ENCODE measurements at places on chromosomes 1 and 21. TPM values are rescaled to one million over a fixed set of nuclear protein-coding genes. Genes with fewer than 3 reads are reported as not detected.
A peak's percentile ranks its signal among the peaks of the same experiment; 100 is the strongest.

DNA sequence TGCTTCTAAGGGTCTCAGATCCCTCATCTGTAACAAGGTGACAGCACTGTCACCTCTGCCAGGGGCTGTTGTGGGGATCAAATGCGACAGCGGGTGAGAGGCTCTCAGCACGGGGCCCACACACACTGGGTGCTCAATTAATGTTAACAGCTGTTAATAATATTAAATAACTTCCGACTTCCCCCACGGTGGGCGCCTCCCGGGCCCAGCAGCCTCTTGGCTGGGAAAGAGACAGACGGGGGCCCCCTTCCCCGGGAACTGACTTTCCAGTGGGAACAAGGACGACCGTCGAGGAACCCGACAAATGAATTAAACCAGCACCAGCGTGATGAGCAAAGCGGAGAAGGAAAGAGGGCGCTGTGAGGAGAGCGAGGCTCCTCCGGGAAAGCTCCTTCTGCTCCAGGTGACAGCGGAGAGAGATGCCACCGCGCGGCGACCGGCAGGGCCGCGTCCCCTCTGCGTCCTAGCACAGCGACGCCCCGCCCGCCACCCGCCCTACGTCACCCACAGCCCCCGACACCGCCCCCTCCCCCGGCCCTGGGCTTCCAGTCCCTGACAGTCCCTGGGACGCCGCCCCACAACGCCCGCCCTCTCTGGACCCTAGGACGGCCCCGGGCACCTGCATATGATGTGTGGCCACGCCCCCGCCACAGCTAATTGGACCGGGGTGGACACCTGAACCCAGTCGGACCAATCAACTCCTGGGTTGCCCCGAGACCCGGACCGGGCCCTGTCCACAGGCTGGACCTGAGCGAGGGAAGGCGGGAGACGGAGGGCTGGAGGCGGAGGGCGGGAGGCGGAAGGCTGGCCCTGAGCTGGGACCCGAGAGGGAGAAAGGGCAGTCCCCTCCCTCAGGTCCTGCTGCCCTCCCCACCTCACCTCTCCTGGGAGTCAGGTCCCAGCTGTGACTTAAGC is 38.2 kb downstream of the MATN1 start:
- H3K4me3 ChIP-seq: peak overlapping the region; percentile 71
- H3K27me3 ChIP-seq: peaks cover 22% of the 10 kb centered on the region
- peak; percentile 99 for DNase-seq
- no peaks in the 10 kb centered on the region for H3K36me3 ChIP-seq

Gene ZSWIM5
- 2.2 TPM for total RNA-seq

GRCh38 chr21:38957575-38958322 is 152.0 kb downstream of the ETS2 start:
- peaks cover 14% of the 10 kb centered on the region for H3K36me3 ChIP-seq
- H3K27ac ChIP-seq: no peak overlapping the region
- H3K27me3 ChIP-seq: no peaks in the 10 kb centered on the region
- peaks cover 5% of the 10 kb centered on the region for H3K4me1 ChIP-seq

DNA sequence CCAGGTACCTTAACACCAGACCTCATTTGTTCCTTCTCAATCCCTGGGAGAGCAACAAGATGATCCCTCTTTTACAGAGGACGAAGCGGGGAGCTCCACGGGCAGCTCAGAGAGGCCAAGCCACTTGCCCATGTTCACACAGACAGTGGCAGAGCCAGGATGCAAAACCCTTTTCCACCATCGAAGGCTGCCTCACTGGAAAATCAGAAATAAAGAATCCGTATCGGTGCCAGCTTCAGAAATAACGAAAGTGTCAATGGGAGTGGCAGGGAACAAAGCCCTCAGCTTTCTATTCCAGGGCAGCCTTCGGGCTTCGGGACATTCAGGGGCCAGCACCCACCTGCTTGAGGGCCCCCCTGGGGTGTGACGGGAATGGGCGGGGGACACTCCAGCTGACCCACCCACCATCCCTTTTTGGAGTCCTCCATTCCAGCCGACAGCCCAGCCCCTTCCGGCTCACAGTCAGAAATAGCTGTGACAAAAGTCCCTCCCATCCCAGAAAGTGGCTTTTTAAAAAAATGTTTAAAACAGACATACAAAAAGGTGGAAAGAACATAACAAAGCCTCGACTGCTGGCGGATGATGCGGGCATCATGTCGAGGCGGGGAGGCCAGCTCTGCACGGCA is 6.0 kb downstream of the IFFO2 start:
- H3K36me3 ChIP-seq: no peaks in the 10 kb centered on the region
- H3K27me3 ChIP-seq: peaks cover 17% of the 10 kb centered on the region
- peaks cover 38% of the 10 kb centered on the region for H3K4me1 ChIP-seq
- H3K27ac ChIP-seq: peak overlapping the region; percentile 90
- H3K4me3 ChIP-seq: no peak overlapping the region

- H3K36me3 ChIP-seq: no peaks in the 10 kb centered on the region
- no peak overlapping the region for H3K4me3 ChIP-seq
- no peak for DNase-seq
- H3K27me3 ChIP-seq: no peaks in the 10 kb centered on the region
- H3K27ac ChIP-seq: no peak overlapping the region
These were observed 90.7 kb downstream of the TNFSF18 start for GRCh38 chr1:172960019-172960418.

- peaks cover 16% of the 10 kb centered on the region for H3K4me1 ChIP-seq
- DNase-seq: no peak
- H3K27me3 ChIP-seq: no peaks in the 10 kb centered on the region
- H3K4me3 ChIP-seq: no peak overlapping the region
- peak overlapping the region; percentile 62 for H3K27ac ChIP-seq
These were observed 29.6 kb downstream of the DISP1 start for GRCh38 chr1:222844411-222844779.

Gene AKNAD1
- not detected for total RNA-seq

GRCh38 chr1:160077486-160077885 is 3.9 kb upstream of the KCNJ9 start:
- H3K27me3 ChIP-seq: peaks cover 82% of the 10 kb centered on the region
- DNase-seq: no peak
- H3K27ac ChIP-seq: no peak overlapping the region
- no peaks in the 10 kb centered on the region for H3K4me1 ChIP-seq
- no peaks in the 10 kb centered on the region for H3K36me3 ChIP-seq

Gene CD84
- 0.17 TPM for total RNA-seq

Gene OR6K3
- not detected for total RNA-seq

GRCh38 chr1:104987210-104987609 is 1237.5 kb downstream of the AMY1C start:
- no peak overlapping the region for H3K4me3 ChIP-seq
- H3K27ac ChIP-seq: no peak overlapping the region
- DNase-seq: no peak
- peaks cover 5% of the 10 kb centered on the region for H3K36me3 ChIP-seq

DNA sequence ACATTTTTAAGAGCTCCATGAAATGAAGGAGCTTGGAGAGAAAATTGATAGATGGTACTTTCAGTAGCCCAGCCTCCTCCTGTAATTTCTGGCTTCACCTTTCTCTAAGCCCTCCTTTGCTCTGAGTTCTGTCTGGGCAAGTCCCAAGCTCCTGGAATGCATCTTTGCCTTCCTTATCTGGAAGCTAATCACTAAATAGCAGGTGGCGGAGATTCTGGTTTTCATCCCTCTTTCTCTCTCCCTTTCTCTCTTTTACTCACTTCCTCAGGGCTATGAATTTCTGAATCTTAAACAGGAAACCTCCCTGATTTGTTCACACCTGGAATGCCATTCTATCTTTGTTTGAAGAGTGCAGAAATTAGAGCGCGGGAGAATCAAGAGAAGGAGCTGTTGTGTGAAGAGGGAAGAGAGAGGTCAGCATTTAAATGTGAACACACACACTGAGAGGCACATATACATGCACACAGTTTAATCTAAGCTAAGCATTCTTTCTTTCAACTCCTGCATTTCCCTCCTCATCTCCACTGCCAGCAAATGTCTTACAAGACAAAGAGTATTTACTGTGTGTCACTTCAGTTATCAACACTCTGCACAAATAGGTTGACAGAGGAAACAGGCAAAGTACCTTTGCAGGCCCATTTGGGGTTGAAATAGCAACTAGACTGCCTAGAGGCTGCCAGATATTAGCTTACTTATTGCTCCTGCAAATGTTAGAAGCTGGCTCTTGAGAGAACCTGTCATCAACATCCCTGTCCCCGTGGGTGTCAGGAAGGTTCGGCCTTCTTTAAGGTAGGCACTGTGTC is 199.4 kb upstream of the CAMK1G start:
- H3K4me3 ChIP-seq: peak overlapping the region; percentile 11
- peaks cover 6% of the 10 kb centered on the region for H3K36me3 ChIP-seq
- no peaks in the 10 kb centered on the region for H3K27me3 ChIP-seq
- H3K27ac ChIP-seq: peak overlapping the region; percentile 99
- H3K4me1 ChIP-seq: peaks cover 89% of the 10 kb centered on the region

Gene GBP6
- not detected for total RNA-seq

Gene BTBD8
- 3.7 TPM for total RNA-seq

Gene FCGR1A
- not detected for total RNA-seq

GRCh38 chr1:29986986-29987385 is 736.4 kb downstream of the MATN1 start:
- H3K4me3 ChIP-seq: no peak overlapping the region
- H3K4me1 ChIP-seq: peaks cover 41% of the 10 kb centered on the region
- H3K27ac ChIP-seq: no peak overlapping the region
- H3K27me3 ChIP-seq: peaks cover 6% of the 10 kb centered on the region

Gene KCNQ4
- total RNA-seq: 3.3 TPM

Gene SEC16B
- total RNA-seq: 0.92 TPM

DNA sequence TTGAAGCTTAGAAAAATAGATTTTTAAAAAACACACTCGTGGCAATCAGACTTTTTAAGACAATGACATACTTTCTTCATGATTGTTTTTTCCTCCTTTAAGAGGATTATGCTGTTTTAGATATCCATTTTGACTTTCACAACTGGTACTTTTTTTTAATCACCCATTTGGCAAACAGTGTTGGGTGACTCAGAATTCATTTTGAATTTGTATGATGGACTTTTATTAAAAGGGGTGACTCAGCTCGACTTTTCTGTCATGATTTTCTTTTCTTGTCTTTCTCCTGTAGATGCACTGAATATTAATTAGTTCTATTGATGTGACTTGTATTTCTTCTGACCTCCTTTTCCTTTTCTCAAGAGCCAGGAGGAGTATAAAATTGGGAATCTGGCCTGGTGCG is 44.7 kb downstream of the FMN2 start:
- no peak overlapping the region for H3K27ac ChIP-seq
- no peak for DNase-seq
- H3K36me3 ChIP-seq: no peaks in the 10 kb centered on the region

Gene SCCPDH
- 10.9 TPM for total RNA-seq

DNA sequence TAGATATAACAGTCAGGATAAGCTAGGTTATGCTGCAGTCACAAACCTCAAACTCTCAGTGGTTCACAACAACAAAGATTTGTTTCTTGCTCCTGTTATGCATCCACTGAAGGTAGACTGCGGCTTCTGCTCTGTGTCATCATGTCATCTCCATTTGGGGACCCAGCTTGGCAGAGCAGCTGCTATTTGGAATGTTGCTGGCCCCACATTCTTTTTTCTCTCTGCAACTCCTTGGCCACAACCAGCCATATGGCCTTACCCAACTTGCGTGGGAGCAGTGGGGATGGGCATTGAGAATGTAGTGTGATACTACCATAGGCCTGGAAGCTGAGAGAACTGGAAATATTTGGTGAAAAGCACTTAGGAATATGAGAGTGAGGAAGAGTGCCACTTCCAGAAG is 26.4 kb downstream of the AGO4 start:
- H3K36me3 ChIP-seq: peaks cover 39% of the 10 kb centered on the region
- no peak for DNase-seq
- peaks cover 3% of the 10 kb centered on the region for H3K4me1 ChIP-seq
- no peak overlapping the region for H3K4me3 ChIP-seq
- H3K27ac ChIP-seq: no peak overlapping the region

- H3K4me3 ChIP-seq: no peak overlapping the region
- H3K27ac ChIP-seq: no peak overlapping the region
- H3K4me1 ChIP-seq: no peaks in the 10 kb centered on the region
- H3K27me3 ChIP-seq: peaks cover 100% of the 10 kb centered on the region
These were observed 5.1 kb downstream of the NT5C1A start for GRCh38 chr1:39666772-39667171.

Gene FNBP1L
- total RNA-seq: 81.8 TPM

- no peak for DNase-seq
- no peak overlapping the region for H3K27ac ChIP-seq
- H3K36me3 ChIP-seq: peaks cover 2% of the 10 kb centered on the region
- H3K27me3 ChIP-seq: no peaks in the 10 kb centered on the region
These were observed 349.4 kb downstream of the NUF2 start for GRCh38 chr1:163670989-163671757.

Gene C1orf74
- total RNA-seq: 4.1 TPM

Gene CFHR3
- 0.27 TPM for total RNA-seq

GRCh38 chr1:101207891-101208290 is 28.9 kb upstream of the S1PR1 start:
- H3K36me3 ChIP-seq: no peaks in the 10 kb centered on the region
- H3K4me1 ChIP-seq: no peaks in the 10 kb centered on the region
- no peak for DNase-seq
- no peak overlapping the region for H3K4me3 ChIP-seq
